ENCODE measurements at places on chromosomes 3 and 15.

DNA sequence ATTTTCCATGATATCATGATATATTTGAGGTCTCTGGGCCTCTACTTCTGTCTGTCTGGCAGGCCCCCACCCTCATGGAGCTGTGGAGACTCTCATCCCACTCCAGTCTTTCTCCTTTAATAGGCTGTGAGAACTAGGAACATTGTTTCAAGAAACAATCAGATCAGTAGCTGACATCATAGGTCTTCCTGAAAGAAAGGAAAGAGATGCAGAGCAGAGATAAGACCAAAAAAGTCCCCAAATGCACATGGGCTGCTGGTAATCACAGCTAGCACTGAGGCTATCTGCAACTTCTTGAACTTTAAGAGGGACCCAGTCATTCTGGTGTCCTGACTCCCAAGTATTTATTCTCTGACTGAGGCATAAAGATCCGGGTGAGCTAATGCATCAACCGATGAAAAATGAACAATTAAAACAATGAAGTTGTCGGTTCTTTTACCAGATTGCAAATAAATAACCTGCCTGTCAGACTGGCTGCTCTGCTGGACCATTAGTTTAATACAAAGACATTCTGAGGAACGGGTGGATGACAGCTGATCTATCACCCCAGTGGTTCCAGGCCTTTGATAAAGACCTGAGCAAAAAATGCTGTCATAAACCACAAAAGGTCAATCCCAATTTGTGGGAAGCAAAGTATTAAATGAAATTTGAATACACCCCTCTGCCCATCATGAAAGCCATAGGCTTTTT lies 780.8 kb upstream of the GOLIM4 start:
- no peak for DNase-seq

DNA sequence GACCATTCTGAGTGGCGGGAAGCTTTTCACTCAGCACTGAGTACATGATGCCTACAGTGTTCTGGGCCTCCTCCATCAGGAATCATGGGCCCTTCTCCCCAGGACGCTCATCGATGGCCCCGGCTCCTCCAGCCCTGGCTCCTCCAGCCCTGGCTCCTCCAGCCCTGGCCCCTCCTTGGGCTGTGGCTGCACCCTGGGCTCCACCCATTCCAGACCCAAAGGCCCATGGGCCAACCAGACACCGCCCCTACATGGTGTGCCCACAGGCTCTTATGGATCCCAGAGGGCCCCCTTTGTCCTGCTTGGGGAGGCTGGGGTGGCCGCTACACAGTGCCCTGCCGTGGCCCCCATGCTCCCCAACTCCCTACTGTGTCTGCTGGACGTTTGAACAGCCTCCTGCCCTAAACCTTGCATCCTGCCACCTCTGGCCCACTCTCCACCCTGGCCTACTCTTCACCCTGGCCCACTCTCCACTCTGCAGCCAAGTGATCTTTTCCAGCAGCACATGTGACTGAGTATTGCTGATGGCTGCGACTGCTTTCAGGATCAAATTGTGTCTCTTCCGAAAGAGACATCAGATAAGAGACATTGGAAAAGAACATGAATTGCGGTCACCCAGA lies 57.9 kb downstream of the APBA2 start:
- no peak for DNase-seq

DNA sequence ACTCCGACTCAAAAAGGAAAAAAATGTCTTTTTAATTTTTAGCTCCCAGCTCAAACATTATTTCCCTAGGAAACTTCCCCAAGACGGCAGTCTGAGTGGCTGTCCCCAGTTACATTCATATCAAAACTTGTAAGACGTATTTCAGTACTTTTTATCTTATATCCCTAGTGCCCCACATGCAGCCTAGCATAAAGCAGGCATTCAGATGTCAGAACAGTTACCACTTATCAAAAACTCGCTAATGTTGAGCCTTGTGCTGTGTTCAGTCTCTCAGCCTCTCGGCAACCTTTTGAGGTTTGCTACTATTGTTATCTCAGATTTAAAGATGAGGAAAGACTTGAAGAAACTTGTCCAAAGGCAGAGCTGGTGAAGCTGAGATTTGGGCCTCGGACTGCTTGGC lies 6.6 kb upstream of the SELENOS start:
- DNase-seq, result no peak

GRCh38 chr3:134600206-134600605 lies 50.6 kb downstream of the KY start:
- no peak for DNase-seq

All from activated CD4-positive, alpha-beta T cell treated with anti-CD3 and anti-CD28 coated beads for 48 hours (primary cell).